ENCODE measurements at places on chromosomes 6 and 20.

- no peak for DNase-seq
These were observed 7.3 kb upstream of the PDYN start for GRCh38 chr20:2001119-2001518.

- no peak for DNase-seq
These were observed 177.9 kb downstream of the FRK start for GRCh38 chr6:115882771-115883170.

- DNase-seq, result no peak
These were observed 11.3 kb downstream of the MOCS3 start for GRCh38 chr20:50969912-50970311.

DNA sequence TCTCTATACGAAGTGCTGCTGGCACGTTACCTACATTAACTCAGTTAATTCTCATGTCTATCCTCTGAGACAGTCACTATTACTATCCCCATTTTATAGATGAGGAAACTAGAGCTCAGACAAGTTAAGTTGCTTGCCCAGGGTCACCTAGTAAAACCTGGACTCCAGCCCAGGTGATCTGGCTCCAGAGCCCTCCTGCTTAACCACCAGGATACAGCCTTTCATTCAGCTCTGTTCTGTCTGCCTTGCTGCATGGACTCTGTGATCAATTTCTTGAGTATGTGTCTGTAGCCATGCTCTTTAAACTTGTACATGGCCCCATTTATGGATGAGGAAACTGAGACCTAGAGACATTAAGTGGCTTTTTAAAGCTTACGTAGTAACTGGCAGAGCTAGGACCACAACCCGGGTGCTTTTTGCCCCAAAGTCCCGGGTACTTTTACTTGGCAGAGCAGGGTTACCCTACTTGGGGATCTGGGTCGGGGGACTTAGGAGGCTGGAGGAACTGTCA is 4.7 kb downstream of the CDKN1A start:
- DNase-seq, result no peak

GRCh38 chr20:36336204-36336603 is 30.1 kb downstream of the DLGAP4 start:
- DNase-seq, result no peak

DNA sequence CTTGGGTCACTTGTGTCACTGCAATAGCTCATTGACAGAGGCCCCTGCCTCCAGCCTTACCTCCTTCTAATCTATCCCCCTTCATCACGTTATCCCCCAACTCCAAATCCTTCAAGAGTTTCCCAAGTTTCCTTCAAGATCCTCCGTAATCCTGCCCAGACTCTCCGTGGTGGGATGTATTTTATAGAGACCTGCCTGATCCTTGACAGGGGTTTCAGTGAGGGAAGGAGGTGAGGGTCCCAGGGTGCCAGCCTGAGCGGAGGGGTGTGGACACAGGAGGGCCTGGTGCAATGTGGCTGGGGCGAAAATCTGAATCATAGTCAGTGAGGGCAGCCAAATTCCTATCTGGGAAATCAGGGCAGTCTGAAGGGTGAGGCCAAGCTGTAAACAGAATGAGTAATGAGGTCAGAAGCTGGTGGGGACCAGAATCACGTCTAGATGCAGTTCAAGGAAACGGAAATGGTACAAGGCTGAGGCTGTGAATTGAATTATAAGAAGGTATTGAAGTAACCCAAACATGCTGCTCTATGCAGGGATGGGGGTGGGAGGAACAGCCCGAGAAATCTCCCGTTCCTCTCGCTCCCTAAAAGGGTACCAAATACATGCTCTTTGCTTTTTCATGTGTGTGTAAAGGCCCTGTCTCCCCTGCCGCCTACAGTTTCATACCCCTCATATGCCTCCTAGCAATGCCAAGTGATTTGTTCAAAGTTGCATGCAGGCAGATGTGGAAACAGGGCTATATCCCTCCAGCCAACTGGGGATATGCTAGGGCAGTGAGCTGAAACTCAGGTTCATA is 35.4 kb upstream of the PIM1 start:
- DNase-seq, result no peak

DNA sequence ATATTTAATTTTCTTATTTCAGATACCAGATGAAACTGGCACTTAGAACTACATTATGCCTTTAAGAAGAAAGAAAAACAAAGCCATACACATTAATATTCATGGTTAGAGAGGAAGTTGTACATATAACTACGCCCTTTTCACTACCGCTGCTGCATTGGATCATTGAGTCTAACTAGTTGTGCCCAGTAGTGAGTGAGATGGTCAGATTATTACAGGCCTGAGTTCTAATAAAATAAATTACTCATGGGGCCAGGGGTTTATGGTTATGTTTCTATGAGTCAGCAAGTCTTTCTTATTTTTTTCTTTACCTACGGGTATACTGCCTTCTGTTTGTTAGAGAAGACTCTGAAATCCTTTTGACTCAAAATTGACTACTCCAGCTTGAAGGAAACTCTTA is 11.5 kb downstream of the RIOK1 start:
- DNase-seq, result no peak

- DNase-seq, result no peak
These were observed 359.4 kb downstream of the CD83 start for GRCh38 chr6:14476793-14477531.

GRCh38 chr20:57167971-57168701 is 98.3 kb downstream of the BMP7 start:
- no peak for DNase-seq

- no peak for DNase-seq
These were observed 48.3 kb downstream of the TXLNB start for GRCh38 chr6:139243536-139243935.

- DNase-seq, result no peak
These were observed 559.8 kb downstream of the QKI start for GRCh38 chr6:163974322-163974721.

DNA sequence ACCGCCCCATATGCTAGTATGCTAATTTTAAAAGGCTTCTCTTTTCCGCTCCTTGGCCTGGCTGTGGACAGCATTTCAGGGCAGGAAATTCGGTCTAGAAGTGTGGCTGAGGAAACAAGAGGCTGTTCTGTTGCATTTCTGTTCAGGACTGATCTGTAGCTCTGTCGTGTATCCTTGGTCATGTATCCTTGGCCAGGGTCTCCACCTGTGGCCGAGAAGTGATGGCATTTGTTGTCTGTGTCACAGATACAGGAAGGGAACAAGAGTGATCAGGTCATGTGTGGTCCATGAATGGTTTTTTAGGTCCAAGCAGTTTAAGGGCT is 300.5 kb upstream of the SUPT3H start:
- DNase-seq, result no peak

- DNase-seq, result no peak
These were observed 255.0 kb downstream of the NRN1 start for GRCh38 chr6:5751525-5752390.

GRCh38 chr6:26045928-26046368 is 41.3 kb upstream of the HFE start:
- no peak for DNase-seq

DNA sequence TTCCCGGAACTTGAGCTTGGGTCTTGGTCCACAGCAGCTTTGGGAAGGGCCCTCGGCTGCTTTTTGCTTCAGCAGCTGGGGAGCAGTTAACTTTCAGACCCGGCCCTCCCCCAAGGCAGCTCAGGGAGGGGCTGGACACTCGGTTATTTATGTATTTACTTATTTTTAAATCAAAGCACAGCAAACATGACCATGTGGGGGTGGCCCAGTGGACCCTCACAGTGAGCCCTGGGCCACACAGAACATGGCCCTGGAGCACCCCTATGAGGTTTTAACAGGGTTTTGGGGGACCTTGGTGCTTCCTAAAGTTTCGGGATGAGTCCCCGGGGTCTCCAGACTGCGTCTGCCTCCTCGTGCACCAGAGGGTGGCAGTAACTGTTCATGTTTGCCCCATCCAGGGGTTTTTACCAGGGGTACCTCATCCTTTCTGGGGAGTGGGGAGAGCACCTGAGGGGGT is 26.6 kb upstream of the NPBWR2 start:
- DNase-seq, result no peak

- no peak for DNase-seq
These were observed 31.6 kb downstream of the TIAM2 start for GRCh38 chr6:155026706-155027045.

GRCh38 chr6:29989211-29989610 is 46.9 kb downstream of the HLA-A start:
- DNase-seq, result no peak
